ENCODE measurements at places on chromosomes 7 and 10.

DNA sequence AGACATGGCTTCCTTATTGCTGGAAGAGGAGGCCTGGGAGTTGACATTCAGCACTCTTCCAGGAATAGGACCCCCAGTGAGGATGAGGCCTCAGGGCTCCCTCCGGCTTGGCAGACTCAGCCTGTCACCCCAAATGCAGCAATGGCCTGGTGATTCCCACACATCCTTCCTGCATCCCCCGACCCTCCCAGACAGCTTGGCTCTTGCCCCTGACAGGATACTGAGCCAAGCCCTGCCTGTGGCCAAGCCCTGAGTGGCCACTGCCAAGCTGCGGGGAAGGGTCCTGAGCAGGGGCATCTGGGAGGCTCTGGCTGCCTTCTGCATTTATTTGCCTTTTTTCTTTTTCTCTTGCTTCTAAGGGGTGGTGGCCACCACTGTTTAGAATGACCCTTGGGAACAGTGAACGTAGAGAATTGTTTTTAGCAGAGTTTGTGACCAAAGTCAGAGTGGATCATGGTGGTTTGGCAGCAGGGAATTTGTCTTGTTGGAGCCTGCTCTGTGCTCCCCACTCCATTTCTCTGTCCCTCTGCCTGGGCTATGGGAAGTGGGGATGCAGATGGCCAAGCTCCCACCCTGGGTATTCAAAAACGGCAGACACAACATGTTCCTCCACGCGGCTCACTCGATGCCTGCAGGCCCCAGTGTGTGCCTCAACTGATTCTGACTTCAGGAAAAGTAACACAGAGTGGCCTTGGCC is 4.3 kb downstream of the PGAM2 start:
- DNase-seq: no peak

DNA sequence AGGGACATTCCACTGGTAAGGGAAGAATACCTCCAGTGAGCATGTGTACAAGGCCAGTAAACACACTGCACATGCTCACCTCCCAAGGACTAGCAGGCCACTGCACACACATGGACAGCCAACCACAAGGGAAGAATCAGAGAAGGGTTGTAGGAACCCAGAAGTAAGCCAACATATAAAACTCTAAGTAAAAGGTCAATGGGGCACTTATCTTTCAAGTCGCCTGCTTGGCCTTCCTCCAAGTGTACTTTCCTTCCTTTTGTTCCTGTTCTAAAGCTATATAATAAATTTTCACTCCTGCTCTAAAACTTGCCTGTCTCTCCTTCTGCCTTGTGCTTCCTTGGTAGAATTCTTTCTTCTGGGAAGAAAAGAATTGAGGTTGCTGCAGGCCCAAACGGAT is 33.0 kb downstream of the ORC5 start:
- no peak for DNase-seq

DNA sequence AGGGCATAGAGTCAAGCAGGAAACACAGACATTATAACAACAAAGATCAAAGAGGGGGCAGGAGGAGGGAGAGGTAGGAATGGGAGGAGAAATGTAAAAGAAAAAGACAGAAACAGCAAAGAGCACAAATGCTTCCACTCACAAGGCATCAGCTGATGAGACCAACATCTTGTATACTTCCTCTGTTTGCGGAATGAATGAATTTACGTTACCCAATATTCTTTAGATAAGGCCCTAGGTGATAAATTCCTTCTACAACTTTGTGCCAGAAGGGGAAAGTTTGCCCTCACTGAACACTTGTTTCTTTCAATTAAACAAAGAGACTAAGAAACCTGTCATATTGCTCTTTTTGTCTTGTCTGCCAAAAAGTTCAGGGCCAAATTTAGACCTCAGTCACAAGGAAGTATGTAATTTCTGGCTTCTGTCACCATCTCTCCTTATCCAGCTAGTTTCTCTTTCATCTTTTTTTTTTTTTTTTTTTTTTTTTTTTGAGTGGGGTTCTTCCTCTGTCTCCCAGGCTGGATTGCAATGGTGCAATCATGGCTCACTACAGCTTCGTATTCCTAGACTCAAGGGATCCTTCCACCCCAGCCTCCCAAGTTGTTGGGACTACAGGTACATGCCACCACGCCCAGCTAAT is 116.4 kb upstream of the NANOS1 start:
- no peak for DNase-seq

GRCh38 chr7:129949292-129950133 is 3.2 kb downstream of the UBE2H start:
- no peak for DNase-seq

GRCh38 chr10:6142644-6143043 is 53.8 kb downstream of the RBM17 start:
- no peak for DNase-seq

- DNase-seq: peak; percentile 43
These were observed 110.5 kb downstream of the C10orf105 start for GRCh38 chr10:71608819-71609768.

DNA sequence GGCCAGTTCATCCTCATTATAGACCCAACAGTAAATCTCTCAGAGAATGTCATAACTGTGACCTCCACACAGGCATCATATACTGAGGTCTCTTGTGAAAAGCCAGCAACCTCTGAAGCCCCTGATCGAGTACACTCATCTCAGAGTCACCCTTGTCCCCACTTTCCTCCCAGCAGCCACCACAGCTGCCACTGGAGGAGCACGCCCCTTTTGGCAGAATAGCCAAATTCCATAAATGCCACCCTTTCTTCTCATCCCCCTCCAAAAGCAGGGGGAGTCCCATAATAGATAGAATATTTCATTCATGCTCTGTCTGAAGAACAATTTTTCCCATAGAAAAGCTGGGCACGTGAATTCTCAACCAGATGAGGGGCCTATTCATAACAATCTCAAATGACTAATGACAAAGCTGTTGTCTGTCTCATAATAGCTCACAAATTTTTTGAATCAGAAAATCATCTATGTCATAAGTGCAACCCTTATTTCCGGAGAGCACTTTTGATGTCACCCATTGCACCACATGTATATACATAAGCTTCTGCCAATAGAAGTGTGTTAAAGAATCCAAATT is 47.4 kb downstream of the SGMS1 start:
- DNase-seq: no peak
